ENCODE measurements at places on chromosomes 1 and 21. TPM values are rescaled to one million over a fixed set of nuclear protein-coding genes. Genes with fewer than 3 reads are reported as not detected.

Gene NPPA
- not detected for total RNA-seq

Gene GBP6
- total RNA-seq = not detected

Gene PTGER3
- 1.2 TPM for total RNA-seq

Gene C1orf185
- total RNA-seq = not detected

Gene HES5
- total RNA-seq = 4.2 TPM

Gene DMBX1
- total RNA-seq = not detected

Gene GIPC2
- 35.4 TPM for total RNA-seq

- H3K36me3 ChIP-seq = no peaks in the 10 kb centered on the region
- no peaks in the 10 kb centered on the region for H3K27me3 ChIP-seq
- no peak for DNase-seq
- H3K4me3 ChIP-seq = no peak overlapping the region
- H3K27ac ChIP-seq = no peak overlapping the region
Observed at GRCh38 chr1:12400027-12400693, 170.3 kb downstream of the VPS13D start.

DNA sequence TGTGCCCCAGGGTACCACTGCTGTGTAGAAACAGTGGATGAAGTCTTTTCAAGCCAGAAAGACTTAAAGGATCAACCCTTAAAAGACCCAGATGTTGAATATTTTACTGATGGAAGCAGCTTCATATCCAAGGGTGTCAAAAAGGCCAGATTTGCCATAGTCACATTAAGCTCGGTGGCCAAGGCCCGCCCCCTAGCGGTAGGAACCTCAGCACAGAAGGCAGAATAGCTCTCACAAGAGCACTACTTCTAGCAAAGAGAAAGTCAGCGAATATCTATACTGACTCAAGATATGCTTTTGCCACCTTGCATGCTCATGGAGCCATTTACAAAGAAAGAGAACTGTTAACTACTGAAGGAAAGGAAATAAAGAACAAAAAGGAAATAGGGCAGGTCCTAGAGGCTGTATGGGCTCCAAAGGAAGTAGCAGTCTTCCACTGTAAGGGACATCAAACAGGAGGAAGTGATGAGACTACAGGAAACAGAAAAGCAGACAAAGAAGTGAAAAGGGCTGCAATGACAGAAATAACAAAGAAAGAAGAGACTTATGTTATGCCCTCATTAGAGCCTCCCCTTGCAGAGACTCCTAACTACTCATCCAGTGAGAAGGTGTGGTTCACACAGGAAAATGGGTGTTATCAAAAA is 90.5 kb downstream of the LIPI start:
- DNase-seq = peak; percentile 49
- no peak overlapping the region for H3K4me3 ChIP-seq
- no peaks in the 10 kb centered on the region for H3K36me3 ChIP-seq
- H3K27me3 ChIP-seq = no peaks in the 10 kb centered on the region

- H3K27ac ChIP-seq = no peak overlapping the region
- H3K36me3 ChIP-seq = no peaks in the 10 kb centered on the region
- no peak for DNase-seq
- H3K27me3 ChIP-seq = no peaks in the 10 kb centered on the region
Observed at GRCh38 chr1:172397633-172398032, 22.9 kb upstream of the C1orf105 start.

GRCh38 chr1:218482683-218483082 is 137.5 kb downstream of the TGFB2 start:
- no peak overlapping the region for H3K4me3 ChIP-seq
- no peaks in the 10 kb centered on the region for H3K4me1 ChIP-seq
- no peak overlapping the region for H3K27ac ChIP-seq
- H3K36me3 ChIP-seq = no peaks in the 10 kb centered on the region
- no peaks in the 10 kb centered on the region for H3K27me3 ChIP-seq

DNA sequence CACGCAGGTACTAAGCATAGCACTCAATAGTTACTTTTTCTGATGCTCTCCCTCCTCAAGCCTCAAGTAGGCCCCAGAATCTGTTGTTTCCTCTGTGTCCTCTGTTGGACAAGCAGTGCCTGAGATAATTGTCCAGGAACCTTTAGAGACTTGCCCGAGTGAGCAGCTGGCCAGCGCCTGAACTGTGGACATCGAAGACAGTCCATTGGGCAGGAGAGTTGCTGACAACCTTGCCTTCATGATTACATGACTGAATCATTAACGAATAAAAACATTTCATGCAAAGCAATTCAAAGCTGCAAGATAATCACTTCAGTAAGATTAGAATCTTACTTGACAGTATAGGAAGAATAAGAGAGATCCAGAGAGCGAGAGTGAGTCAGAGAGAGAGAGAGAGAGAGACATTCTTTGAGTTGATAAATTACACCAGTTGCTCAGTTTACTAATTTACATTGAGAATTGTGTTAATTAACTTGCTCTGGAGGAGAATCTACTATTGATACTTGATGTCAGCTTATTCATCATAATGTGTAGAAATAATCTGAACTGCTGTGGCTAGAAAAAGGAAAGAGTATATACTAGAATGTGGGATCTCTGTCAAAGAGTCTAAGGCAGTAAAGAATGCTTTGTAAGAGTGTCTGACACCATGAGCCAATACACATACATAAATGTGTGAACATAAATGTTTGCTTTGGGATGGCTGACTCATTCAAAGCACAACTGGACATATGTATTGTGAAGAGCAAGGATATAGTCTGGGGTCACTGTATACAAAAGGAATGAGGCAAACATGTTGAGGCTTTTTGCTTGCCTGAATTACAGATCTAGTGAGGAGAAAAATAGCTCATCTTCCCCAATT is 216.0 kb downstream of the ZNF326 start:
- H3K4me1 ChIP-seq = no peaks in the 10 kb centered on the region
- H3K36me3 ChIP-seq = no peaks in the 10 kb centered on the region
- H3K27ac ChIP-seq = no peak overlapping the region

DNA sequence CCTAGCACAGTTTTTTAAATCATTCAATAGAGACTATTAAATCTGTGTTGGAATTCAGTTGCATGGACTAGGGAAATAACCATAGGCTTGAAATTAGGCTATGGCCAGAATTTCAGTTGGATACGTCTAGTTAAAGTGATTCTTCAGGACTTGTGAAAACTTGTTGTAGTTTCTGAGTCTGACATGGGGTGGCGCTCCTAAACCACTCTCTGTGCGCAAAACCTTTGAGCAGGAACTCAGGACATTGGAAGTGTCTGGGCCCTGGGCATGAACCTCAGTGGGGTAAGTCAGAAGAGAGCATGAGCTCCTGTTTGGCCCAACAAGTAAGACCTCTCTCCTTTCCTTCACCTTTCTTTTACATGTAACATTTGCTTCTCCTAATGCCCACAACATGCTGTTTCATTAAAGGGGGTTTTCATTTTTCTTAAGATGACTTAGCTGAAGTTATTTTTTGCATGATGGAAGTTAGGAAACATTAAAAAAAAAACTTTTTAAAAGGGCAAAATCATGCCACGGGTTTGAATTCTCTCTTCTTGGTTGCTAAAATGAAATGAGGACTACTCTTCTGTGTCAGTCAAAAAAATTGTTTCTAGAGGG is 17.1 kb upstream of the CCDC190 start:
- DNase-seq = peak; percentile 51
- no peaks in the 10 kb centered on the region for H3K36me3 ChIP-seq
- H3K4me3 ChIP-seq = no peak overlapping the region
- no peaks in the 10 kb centered on the region for H3K27me3 ChIP-seq

GRCh38 chr1:145947551-145947950 is 10.3 kb downstream of the LIX1L start:
- H3K4me1 ChIP-seq = no peaks in the 10 kb centered on the region
- H3K4me3 ChIP-seq = no peak overlapping the region
- no peaks in the 10 kb centered on the region for H3K36me3 ChIP-seq
- DNase-seq = no peak
- no peak overlapping the region for H3K27ac ChIP-seq
- no peaks in the 10 kb centered on the region for H3K27me3 ChIP-seq

DNA sequence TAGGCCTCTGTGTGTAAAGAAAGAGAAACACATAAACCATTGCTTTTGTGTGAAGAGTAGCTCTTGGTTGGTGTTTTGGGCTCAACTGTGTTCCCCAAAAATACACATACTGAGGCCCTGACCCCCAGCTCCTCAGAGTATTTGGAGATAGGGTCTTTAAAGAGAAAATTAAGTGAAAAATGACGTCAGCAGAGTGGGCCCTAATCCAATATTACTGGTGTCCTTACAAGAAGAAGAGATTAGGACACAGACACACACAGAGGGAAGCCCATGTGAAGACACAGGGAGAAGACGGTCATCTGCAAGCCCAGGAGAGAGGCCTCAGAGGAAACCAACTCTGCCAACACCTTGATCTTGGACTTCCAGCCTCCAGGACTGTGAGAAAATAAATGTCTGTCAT is 76.9 kb upstream of the PGBD5 start:
- DNase-seq = no peak
- H3K36me3 ChIP-seq = no peaks in the 10 kb centered on the region
- no peak overlapping the region for H3K4me3 ChIP-seq
- H3K27me3 ChIP-seq = no peaks in the 10 kb centered on the region

DNA sequence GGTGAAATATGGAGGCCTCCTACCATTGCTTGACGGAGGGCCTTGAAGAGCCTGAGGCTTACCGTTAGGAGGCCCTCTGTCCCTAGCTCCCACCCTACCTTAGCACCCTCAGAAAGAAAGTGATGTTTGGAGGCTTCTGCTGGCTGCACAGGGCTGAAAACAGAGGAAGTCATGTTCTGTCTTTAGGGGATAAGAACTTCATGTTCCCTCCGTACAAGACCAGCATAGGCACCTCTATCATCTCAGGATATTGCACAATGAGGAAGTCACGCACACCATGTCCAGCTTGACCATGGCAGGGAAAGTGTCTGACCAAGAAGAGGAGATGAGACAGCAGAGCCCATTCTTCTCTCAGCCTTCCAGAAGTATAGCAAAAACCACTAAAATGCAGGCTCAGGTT is 13.8 kb downstream of the ADORA3 start:
- H3K4me1 ChIP-seq = no peaks in the 10 kb centered on the region
- no peaks in the 10 kb centered on the region for H3K36me3 ChIP-seq
- H3K4me3 ChIP-seq = no peak overlapping the region
- H3K27me3 ChIP-seq = no peaks in the 10 kb centered on the region
- no peak overlapping the region for H3K27ac ChIP-seq
- no peak for DNase-seq

Measured in colonic mucosa (tissue), 4 donors.